NCI-H526 (cell line): ENCODE measurements at places on chromosomes 5 and 9.
A peak's percentile ranks its signal among the peaks of the same experiment; 100 is the strongest.

DNA sequence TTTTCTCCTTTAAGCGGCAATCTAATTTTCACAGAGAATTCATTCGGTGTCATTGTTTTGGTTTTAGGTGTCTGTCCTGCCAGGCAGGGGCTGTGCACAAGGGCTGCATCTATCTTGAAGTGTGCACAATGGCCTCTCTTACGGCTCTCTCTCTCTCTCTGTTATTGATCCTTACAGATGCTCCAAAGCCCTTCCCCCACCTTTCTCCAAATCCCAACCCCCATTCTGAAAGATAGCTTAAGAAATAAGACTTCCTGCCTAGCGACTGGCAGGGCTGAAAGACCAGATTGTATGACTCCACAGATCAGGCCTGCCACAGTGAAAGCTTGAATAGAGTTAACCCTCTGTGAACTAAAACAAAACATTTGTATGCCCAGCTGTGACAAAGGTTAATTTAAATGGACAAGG is 86.5 kb upstream of the NR5A1 start:
- DNase-seq = no peak

DNA sequence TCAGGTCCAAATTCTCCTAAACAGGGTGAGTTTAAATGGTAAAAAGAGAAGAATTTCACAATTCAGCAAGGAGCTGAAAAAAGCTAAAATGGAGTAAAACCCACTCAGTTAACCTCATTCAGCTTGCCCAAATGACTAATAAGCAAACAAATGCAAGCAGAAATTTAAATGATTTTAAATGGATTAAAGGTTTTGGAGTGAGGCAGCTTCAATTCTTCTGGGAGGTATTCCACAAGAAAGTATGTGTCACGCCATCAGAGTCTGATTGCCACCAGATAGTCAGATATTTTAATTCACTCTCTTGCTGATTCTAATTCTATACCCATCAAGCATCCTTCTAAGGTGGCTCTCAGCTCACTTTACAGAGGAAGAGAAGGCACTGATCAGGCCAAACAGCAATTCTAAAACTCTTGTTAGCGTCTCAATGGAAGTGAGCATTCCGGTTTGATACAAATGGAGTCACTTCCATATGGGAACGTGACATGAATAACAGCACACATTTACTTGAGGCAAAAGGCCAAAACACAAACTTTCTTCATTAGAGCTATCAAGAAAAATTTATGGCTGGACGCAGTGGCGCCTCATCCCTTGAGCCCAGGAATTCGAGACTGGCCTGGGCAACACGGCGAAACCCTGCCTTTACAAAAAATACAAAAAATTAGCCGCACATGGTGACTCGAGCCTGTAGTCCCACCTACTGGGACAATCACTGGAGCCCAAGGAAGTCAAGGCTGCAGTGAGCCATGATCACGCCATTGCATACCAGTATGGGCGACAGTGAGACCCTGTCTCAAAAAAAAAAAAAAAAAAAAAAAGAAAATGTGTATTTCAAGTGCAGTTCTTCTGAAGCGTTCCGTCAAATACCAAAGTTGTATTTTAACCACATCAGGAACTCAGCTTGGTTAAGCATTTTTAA is 2.0 kb downstream of the CLK4 start:
- DNase-seq = no peak

DNA sequence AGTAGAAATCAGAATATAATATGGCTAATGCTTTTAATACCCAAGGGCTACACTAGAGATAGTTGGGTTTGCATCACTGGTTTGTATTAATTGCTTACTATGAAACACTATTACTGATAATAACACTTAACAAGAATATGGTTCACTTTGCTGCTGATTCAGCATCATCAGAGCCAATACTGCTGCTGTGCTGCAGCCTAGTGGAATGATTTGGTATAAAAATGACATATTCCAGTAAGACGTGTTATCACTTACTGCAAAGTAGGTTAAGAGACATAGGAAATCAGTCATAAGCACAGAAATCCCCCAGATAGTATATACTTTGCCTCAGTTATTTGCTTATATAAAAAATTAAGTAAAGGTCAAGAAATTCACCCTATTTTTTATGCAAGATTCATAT is 2.8 kb downstream of the CDH10 start:
- DNase-seq = peak; percentile 42

DNA sequence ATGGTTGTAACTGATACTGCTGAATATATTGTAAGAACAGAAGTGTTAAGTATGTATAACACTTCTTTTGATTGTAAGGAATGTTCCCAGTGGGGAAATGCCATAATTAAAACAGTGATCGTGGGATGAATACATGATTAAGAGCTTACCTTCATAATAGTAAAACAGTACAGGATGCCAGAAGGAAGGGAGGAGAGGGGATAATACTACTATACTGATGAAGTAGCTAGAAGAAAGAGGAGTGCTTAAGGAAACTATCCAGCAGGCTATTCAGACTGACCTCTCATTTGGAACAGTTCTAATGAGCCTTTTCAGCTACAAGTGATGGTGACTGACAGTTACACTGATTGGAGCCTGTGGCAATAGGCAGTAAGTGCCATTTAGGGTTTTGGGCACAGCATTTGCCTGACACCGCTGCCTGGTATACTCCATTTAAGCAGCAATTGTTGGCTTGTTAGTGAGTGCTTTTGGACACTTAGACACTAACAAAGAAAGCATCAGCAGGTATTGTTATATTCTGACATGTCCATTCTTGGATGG is 33.8 kb upstream of the KDM4C start:
- no peak for DNase-seq

DNA sequence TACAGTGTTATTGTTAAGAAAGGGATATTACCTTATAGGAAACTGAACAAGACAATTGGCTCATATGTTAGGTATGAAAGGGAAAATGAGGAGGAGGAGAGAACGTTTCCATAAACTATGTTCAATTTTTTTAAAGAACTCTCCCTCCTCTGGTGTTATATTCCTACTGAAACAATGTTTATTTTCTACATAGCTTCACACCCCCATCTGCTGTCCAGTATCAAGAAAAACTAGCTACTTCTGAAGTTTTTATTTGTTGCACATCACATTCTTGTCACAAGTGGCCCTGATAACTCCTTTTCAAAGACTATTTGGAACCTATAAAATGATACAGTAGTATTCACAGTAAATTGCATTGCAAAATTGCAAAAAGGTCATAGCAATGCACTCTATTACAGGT is 223.4 kb upstream of the FAM174A start:
- no peak for DNase-seq

DNA sequence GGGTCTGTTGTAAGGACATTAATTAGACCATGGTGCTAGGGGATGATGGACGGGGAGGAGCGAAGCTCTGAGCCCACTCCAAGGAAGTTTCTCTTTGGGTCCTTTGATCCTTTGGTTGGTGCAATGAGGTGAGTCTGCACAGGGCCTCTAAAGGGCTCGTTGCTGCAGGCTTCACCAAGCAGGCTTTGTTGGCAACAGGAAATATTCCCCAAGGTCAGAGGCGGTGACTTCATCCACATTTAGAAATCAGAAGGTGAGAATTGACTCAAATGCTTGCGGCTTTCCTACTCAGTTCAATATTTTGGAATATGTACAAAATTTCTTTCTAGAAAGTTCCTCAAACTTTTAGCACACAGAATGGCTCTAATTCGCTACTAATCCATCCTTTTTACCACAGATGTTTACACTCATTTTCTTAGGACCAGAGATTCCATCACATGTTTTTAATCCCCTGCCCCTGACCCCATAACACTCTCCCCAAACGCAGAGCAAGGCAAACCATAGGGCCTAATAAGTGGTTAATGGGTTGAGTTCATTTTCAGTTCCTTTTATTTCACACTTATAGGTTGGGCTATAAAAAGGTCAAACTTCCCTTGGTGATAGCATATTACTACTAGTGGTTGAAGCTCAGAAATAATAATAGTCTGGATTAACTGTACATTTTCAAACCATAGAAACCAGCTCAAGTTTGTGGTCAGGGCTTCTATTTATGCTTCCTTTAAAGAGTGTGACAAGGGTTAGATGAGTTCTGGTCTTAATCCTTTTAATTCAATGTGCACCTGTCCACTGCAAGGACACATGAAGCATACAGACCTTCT is 37.3 kb upstream of the TMEM252 start:
- DNase-seq = no peak

DNA sequence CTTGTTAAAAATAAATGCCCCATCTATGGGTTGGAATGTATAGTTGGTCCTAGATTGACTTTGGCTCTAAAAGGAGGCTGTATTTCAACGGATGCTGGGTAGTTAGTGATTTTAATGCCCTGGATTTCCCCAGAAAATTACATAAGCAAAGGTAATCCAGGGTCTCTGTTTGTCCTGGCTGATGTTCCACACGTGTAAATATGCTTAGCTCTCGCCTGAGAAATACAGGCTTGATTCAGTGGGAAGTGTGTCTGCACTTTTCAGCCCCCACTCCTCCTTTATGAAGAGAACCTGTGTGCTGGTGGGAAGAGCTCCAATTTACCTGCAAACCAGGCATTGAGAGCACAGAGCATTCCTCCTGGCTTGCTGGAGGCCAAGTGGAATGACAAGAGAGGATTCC is 294.6 kb upstream of the CLINT1 start:
- no peak for DNase-seq

GRCh38 chr5:10655161-10655971 is 91.5 kb downstream of the ANKRD33B start:
- no peak for DNase-seq
